ENCODE measurements at places on chromosomes 6 and 20.

GRCh38 chr6:43924222-43924702 lies 154.3 kb downstream of the VEGFA start:
- DNase-seq: peak; percentile 22

- DNase-seq: no peak
Measured at GRCh38 chr6:41548841-41549642, 2.9 kb downstream of the FOXP4 start.

DNA sequence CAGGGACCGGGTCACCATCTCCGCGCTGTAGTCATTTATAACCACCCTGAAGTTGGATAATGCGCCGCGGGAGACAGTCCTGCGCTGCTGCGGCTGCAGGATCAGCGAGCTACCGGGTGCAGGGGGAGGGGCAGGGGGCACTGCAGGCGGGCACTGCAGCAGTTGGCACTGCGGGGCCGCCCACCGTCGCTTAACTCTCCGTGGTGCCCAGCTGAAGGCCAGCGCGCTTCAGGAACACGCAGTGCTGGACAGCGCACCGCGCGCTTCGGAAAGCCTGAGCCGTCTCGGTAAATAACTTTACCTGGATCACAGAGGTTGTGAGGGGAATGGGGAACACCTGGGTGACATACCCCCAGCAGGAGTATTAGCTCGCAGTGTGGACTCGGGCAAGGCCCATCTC lies 12.4 kb upstream of the LRFN2 start:
- DNase-seq: no peak

DNA sequence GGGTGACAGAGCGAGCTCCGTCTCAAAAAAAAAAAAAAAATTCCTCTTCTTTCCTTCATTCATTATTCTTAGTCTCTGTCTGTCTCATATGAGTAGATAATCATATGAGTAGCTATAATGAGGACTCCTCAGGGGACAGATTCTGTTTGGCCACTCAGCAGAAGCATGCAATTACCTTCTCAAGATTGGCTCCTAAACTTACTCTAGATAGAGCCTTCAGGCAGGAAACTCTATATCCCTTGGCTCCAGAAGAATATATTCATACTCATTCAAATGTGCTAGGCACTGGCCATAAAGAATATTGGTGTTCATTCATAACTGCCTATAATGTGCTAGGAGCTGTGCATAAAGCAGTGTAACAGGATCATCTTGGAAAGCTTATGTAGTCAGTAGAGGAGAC lies 2.2 kb upstream of the ACAT2 start:
- DNase-seq: no peak

DNA sequence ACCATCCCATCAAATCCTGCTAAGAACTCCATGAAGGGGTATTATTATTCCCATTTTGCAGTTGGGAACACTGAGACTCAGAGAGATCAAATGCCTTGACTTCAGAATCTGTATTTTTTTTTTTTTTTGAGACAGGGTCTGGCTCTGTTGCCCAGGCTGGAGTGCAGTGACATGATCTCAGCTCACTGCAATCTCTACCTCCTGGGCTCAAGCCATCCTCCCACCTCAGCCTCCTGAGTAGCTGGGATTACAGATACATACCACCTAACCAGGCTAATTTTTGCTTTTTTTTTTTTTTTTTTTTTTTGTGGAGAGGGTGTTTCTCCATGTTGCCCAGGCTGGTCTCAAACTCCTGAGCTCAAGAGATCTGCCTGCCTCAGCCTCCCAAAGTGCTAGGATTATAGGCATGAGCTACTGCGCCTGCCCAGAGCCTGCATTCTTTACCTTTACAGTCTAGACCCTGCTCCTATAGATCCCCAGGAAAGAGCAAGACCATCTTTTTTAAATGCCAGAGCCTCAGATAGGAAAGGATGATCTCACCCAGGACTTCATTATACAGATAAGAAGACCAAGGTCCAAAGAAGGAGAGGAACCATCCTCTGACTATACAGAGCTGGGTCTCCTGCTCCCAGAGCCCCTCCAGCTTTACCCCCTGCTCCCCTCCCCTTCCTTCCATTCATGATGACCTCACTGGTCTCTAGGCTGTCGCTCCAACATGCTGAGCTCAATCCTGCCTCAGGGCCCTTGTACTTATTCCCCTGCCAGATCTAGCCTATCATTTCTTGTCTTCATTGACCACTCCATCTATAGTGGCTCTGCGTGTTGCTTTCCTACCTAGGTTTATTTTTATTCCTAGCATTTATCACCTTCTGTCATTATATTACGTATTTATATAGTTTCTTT lies 138.6 kb downstream of the CEBPB start:
- DNase-seq: no peak

DNA sequence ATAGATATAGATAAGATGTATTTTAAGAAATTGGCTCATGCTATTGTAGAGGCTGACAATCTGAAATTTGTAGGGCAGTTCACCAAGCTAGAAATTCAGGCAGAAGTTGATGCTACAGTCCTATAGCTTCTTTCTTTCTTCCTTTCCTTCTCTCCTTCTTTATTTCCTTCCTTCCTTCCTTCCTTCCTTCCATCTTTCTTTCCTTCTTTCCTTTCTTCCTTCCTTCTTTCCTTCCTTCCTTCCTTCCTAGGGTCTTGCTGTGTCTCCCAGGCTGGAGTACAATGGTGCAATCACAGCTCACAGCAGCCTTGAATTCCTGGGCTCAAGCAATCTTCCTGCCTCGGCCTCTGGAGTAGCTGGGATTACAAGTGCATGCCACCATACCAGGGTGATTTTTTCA lies 55.3 kb downstream of the TFAP2A start:
- no peak for DNase-seq

DNA sequence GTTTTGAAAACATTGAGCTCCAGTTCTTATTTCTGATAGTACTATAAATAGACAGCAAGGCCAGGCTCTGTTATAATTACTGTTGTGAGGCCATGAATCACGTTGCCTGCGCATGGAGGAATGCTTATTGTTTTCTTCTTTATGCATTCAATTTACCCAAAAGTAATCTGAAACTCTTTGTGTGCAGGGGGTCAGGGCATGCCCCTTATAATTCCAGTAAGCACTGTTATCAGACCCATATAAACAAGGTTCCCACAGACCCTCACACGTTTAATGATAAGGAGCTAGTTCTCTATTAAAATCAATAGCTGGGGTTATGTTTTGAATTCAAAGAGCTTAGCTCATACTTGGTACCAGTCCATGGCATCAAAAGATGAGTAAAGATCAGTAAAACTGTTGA lies 174.8 kb upstream of the ARG1 start:
- no peak for DNase-seq

GRCh38 chr6:133467982-133468380 lies 226.8 kb downstream of the EYA4 start:
- no peak for DNase-seq

GRCh38 chr20:62755817-62756724 lies 40.2 kb upstream of the MRGBP start:
- no peak for DNase-seq

DNA sequence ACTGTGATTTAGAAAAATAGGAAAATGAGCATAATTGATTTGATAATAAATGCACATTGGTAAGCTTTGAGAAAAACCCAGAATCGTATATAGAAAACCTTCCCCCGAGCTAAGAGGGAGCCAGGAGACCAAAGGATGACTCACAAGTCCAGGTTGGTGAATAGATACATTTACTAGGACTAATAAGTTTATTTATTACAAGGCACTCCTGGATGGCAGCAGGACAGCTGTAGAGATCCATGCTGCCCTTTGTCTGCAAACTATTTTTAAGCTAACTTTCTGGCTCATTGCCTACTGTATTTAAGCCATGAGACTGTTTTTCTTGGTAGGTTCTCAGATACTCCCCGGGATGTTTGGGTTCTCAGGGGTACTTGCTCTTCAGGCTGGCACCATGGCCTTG lies 13.4 kb downstream of the CASP8AP2 start:
- DNase-seq: peak; percentile 13

- DNase-seq: no peak
Measured at GRCh38 chr20:59071216-59071615, 28.6 kb upstream of the PRELID3B start.

DNA sequence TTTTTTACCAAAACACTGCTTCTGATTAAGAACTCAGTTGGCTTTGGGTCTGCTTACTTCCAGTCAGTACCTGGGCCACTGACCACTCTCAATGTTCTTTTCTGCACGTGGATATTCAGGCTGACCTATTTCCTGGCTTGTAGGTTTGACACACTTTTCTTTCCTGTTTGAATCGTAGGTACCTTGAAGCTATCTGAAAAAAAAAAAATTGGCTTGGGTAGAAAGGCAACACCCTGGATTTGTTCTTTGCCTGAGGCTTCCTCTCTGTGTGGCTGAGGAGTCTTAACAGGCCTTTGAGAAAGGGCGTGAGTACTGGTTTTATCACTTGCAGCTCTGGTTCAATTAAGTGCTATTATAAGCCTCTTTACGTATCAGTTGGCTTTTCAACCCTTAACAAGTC lies 60.6 kb upstream of the IL20RA start:
- no peak for DNase-seq

All from fibroblast of gingiva (primary cell).